ENCODE measurements at places on chromosomes 2 and 18. TPM values are rescaled to one million over a fixed set of nuclear protein-coding genes. Genes with fewer than 3 reads are reported as not detected.
A peak's percentile ranks its signal among the peaks of the same experiment; 100 is the strongest.

Gene TNFRSF11A
- 16.4 TPM for total RNA-seq

- DNase-seq, result no peak
- peaks cover 18% of the 10 kb centered on the region for H3K27me3 ChIP-seq
- no peaks in the 10 kb centered on the region for H3K4me1 ChIP-seq
These were observed 159.3 kb downstream of the GFPT1 start for GRCh38 chr2:69227716-69228115.

Gene TCF23
- total RNA-seq, result not detected

- no peak overlapping the region for H3K27ac ChIP-seq
- no peaks in the 10 kb centered on the region for H3K27me3 ChIP-seq
- no peaks in the 10 kb centered on the region for H3K36me3 ChIP-seq
- no peak overlapping the region for H3K4me3 ChIP-seq
- H3K4me1 ChIP-seq, result no peaks in the 10 kb centered on the region
These were observed 339.8 kb downstream of the CYP26B1 start for GRCh38 chr2:71807581-71808451.

Gene TXNDC2
- not detected for total RNA-seq

GRCh38 chr2:182447163-182447562 lies 20.3 kb upstream of the PDE1A start:
- no peak overlapping the region for H3K4me3 ChIP-seq
- H3K27ac ChIP-seq, result no peak overlapping the region
- H3K4me1 ChIP-seq, result no peaks in the 10 kb centered on the region
- H3K27me3 ChIP-seq, result no peaks in the 10 kb centered on the region

DNA sequence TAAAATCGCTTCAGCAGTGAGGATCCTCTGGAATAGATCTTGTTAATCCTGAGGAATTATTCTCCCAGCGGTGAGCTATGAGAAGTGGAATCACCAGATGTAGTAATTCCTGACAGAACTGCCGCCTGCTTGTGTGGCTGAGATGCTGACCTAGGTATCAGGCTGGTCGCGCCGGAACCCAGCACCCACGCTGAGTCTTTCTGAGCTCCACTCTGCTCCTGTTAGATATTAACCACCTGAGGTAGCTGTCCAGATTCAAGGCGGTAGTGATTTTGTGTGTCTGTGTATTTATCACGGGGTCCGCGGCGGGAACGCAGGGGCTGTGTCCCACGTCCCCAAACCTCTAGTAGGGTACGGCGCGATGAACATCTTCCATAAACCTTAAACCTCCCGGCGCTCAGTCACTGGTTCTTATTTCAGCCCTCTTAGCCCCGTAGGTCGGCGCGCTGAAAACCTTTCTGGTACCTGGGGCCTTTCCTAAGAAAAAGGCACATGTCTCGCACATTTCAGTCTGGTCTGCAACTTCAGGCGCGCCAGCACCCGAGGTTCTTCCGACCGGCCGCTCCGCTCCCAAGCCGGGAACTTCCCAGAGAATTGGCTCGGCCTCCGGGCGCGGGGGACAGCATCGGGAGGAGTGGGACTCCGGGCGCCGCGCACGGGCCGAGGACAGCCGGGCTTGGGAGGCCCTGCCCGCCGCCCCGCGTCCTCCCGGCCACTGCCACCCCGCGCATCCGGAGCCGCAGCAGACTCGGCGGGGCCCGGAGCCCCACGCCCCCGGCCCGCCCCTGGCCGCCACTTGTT lies 542 bp upstream of the CNNM3 start:
- H3K4me1 ChIP-seq, result peaks cover 45% of the 10 kb centered on the region
- peaks cover 33% of the 10 kb centered on the region for H3K36me3 ChIP-seq
- H3K27me3 ChIP-seq, result no peaks in the 10 kb centered on the region
- peak overlapping the region; percentile 86 for H3K27ac ChIP-seq

- DNase-seq, result peak; percentile 86
- peak overlapping the region; percentile 66 for H3K27ac ChIP-seq
- H3K4me3 ChIP-seq, result peak overlapping the region; percentile 39
- H3K27me3 ChIP-seq, result no peaks in the 10 kb centered on the region
These were observed 7.1 kb upstream of the SOS1 start for GRCh38 chr2:39127973-39128372.

Gene MAP2
- not detected for total RNA-seq

GRCh38 chr2:238240757-238241711 lies 1.2 kb upstream of the HES6 start:
- H3K27me3 ChIP-seq, result peaks cover 37% of the 10 kb centered on the region
- DNase-seq, result peak; percentile 68
- H3K4me3 ChIP-seq, result peak overlapping the region; percentile 61
- peaks cover 2% of the 10 kb centered on the region for H3K4me1 ChIP-seq
- peaks cover 11% of the 10 kb centered on the region for H3K36me3 ChIP-seq

DNA sequence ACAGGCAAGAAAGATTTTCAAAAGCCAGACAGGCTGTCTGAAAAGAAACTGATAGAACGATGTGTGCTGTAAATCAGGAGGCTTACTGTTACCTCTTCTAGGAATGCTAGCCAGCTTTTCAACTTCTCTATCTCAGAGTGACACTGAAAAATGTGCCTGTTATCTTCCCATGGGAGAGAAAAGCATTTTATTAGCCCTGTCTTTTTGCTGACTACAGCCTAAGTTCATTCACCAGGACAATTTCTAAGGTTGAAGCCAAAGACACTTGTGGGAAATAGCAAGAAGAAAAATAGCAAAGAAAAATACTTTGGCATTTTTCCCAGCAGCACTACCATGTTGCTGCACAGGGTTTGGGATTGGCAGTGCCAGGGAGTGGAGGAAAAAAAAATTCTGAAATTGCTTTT lies 34.0 kb downstream of the ABCB11 start:
- no peak for DNase-seq
- H3K4me3 ChIP-seq, result no peak overlapping the region
- H3K27me3 ChIP-seq, result peaks cover 3% of the 10 kb centered on the region
- H3K36me3 ChIP-seq, result no peaks in the 10 kb centered on the region
- no peaks in the 10 kb centered on the region for H3K4me1 ChIP-seq

DNA sequence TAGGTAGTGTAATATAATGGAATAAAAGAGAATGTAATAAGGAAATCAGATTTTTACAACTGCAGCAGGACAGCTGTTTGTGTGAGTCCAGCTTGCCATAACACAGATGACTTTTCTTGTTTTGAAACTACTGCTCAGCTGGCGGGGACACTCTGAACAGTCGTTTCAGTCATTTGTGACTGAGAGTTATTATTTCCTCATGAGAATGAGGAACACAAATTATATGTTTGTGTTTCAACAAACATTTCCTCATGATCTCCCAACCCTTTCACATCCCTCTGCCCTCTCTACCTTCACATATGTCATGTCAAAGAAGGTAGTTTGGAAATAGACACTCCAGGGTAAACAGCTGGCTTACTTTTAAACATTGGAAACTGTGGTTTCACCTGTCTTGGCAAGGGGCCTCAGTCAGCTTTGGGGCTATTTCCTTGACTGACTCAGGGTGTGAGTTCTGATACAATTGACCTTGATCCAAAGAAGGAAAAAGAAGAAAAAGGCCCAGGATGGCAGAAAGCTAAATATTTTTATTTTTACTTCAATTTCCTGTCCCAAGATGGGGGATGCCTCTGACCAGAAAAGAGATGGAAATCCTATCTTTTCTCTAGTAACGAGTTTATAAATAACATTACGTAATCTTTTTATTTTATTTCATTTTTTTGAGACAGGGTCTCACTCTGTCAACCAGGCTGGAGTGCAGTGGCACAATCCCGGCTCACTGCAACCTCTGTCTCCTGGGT lies 593 bp downstream of the SP140L start:
- peaks cover 74% of the 10 kb centered on the region for H3K4me1 ChIP-seq
- peaks cover 47% of the 10 kb centered on the region for H3K36me3 ChIP-seq
- H3K4me3 ChIP-seq, result peak overlapping the region; percentile 92
- peak overlapping the region; percentile 90 for H3K27ac ChIP-seq

DNA sequence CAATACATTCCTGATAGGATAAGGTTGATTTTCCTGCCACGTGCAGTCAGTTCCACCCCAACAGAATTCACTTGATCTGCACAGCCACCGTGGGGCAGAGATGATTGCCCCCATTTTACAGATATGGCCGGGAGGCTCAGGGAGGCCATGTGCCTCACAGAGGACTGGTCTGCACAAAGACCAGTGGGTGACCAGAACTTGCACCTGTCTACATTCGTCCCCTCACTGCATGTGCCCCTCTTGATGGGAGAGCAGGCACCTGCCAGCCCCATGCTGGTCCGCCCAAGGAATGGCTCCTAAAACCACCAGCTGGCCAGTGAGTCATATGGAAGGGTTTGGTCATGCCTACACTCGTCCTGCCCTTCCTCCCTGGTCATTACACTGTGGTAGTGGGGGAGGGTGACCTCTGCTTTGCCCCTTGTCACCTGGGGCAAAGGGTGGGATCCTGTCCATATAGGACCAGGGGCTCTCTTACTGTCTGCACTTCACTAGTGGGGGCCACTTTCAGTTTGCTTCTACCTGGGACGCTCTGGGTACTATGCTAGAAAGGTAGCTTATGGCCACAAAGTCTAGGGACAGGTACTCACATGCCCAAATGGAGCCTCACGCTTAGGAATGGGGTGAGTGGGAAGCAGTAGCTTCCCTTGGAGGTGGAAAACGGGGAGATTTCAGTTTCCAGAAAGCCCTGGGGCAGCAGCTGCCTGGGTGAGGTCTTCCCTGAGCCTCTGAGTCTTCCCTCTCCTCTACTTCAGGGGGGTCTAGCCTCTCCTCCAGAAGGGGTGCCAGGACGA lies 14.7 kb downstream of the RRM2 start:
- no peak for DNase-seq
- H3K27me3 ChIP-seq, result no peaks in the 10 kb centered on the region
- H3K36me3 ChIP-seq, result peaks cover 47% of the 10 kb centered on the region
- peaks cover 44% of the 10 kb centered on the region for H3K4me1 ChIP-seq

Gene CNTNAP5
- total RNA-seq, result not detected

Gene LRRTM1
- total RNA-seq, result not detected

DNA sequence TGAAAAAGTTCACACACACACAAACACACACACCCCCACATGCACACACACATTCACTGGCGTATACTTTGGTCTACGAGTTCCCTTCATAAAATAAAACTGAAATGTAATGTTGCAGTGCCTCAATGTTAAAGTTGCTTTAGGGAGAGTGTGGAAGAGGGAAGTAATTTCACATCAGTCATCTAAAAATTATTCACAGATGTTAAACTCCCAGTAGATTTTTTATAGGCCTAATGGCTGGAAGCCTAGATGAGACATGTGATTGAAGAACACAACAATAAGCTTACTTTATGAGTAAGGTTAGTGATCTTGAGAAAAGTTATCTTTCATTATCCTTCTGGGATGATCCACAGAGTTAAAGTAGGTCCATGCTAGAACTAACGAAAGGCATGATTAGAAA lies 506.7 kb upstream of the CNTNAP5 start:
- H3K36me3 ChIP-seq, result no peaks in the 10 kb centered on the region
- no peaks in the 10 kb centered on the region for H3K4me1 ChIP-seq
- no peaks in the 10 kb centered on the region for H3K27me3 ChIP-seq
- no peak overlapping the region for H3K4me3 ChIP-seq

DNA sequence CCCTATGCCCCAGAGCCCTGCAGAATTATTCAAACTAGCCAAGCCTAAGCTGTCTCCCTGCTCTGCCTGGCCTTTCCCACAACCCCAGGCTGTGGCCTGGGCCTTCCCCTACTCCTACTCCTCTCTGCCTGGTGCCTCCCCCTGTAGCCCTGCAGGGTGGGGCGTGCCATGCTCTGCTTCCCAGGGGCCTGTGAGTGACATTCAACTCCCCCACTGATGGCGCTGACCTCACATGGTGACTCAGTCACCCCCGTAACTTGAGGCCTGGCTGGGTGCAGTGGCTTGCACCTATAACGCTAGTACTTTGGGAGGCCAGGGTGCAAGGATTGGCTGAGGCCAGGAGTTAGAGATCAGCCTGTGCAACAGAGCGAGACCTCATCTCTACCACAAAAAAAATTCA lies 60.6 kb downstream of the KIF1A start:
- H3K27me3 ChIP-seq, result no peaks in the 10 kb centered on the region
- no peak overlapping the region for H3K4me3 ChIP-seq
- DNase-seq, result no peak
- no peaks in the 10 kb centered on the region for H3K36me3 ChIP-seq
- peaks cover 3% of the 10 kb centered on the region for H3K4me1 ChIP-seq
- H3K27ac ChIP-seq, result peak overlapping the region; percentile 68

Gene RAD51AP2
- total RNA-seq, result not detected

DNA sequence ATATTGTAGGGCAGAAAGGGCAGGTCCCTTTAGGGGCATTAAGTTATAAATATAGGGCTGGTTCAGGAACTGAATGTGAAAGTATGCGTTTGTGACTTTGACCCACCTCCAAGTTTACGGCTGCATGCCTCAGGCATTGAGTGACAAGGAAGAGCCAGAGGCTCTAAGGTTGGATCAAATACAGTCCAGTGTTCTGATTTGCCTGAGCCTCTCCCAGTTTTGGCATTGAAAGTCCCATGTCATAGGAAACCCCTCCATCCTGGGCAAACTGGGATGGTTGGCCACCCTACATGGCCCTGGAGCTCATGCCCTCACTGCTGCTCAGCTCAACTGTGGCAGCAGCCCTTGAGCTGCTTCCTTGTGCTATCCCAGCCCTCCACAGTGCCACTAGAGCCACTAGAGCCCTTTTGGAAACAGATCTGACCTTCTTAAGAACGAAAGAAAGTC lies 29.9 kb downstream of the HK2 start:
- H3K27me3 ChIP-seq, result no peaks in the 10 kb centered on the region
- no peak for DNase-seq
- peaks cover 23% of the 10 kb centered on the region for H3K36me3 ChIP-seq
- no peak overlapping the region for H3K27ac ChIP-seq

DNA sequence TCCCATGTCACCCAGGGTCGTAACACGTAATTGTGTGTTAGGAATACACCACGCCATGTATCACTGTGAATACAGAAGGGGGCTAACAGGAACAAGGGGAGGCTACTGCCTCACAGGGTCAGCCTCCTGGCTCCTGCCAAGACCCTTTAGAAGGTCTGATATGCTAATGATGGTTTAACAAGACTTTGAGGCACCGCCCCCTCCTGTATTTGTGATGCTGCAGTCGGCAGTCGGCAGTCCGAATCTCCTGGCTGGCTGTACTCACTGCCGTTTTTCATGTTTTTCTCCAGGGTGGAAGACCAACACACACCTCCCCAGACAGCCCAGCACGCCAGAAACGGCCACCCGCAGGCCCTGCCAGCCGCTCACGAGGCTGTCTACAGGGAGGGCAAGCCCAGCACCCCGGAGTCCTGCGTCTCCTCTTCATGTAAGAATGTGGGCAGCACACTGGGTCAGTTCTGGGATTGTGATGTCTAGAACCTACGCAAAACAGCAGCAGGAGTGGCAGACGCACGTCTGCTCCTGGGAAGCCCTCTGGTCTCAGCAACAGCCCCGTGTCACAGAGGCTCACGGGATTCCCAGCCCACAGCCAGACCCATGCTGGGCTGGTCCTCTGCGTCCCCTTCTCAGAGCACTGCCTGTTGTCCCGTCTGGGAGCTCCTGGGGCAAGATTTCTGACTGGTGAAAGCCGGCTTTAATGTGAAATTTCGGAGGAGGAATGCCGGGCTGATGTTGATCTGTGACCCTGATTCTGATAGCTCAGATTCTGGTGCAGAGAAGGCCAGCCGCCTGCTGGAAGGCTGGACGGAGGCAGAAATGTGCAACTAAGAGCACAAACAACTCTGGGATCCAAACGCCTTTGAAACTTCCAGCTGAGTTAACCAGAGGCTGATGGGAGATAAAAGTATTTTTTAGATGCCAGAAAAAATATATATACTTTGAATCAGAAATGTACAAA lies 39.7 kb upstream of the B3GNT7 start:
- H3K27ac ChIP-seq, result no peak overlapping the region
- DNase-seq, result no peak
- H3K27me3 ChIP-seq, result no peaks in the 10 kb centered on the region
- H3K4me1 ChIP-seq, result no peaks in the 10 kb centered on the region

Gene IL1A
- 9.4 TPM for total RNA-seq
